ENCODE measurements at places on chromosomes 1 and 21. TPM values are rescaled to one million over a fixed set of nuclear protein-coding genes. Genes with fewer than 3 reads are reported as not detected.

DBT gene
- 5.5 TPM for polyA plus RNA-seq

DNA sequence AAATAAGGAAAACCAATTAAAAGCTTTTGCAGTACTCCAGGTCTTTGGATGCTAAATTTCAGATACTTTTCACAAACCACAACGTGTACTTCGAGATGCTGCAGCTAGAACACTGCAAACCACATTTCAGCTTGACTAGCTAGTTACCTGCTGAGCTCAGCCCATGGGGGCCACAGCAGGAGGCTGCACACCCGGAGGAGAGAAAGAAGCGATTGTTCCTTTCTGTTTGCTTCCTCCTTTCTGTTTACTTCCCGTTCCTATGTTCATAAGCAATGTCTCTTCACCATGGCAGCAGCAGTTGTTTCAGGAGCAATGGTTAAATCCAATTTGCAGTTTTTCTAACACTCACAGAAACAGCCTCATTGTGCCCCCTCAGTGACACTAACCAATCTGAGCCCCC lies 225.6 kb upstream of the FGGY start:
- DNase-seq, result no peak

NCMAP gene
- 0.17 TPM for polyA plus RNA-seq

ST6GALNAC5 gene
- polyA plus RNA-seq, result 4.5 TPM

TRIM58 gene
- polyA plus RNA-seq, result 0.13 TPM

SPATA21 gene
- polyA plus RNA-seq, result not detected

- no peak for DNase-seq
Measured at GRCh38 chr1:12453400-12454343, 164.3 kb downstream of the DHRS3 start.

DNA sequence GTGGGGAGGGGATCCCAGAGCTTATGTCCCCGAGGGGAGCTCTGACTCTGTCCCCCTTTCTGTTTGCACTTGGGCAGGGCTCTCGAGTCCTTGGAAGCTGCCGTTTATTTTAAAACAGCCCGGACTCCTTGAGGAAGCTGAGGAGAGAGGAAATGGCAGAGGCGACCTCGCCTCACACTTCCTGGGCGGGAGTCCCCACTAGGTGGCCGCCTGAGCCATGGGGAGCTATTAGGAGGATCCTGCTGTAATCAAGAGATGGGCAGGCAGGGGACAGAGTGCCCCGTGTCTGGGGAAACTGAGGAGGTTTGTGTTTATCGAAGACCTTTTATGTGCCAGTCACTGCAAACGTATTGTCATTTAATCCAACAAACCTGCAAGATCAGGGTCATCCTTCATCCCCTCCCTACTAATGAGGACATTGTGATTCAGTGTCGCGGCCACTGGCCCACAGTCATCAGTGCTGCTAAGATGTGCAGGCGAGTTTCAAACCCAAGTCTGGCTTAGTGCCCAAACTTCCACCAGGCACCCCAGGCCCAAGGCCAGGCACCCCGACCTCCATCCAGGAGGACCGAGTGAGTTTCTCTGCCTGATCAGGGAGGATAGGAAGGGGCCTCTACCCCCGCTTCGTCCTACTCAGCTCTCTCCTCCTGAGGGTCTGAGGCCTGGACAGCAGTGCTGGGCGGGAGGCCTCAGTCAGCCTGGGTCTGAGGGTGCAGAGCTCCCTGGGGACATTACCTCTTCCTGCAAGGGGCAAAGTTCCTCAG lies 316.9 kb upstream of the VAMP3 start:
- no peak for DNase-seq

GRCh38 chr1:26784023-26784871 lies 3.5 kb upstream of the PIGV start:
- peak; percentile 87 for DNase-seq

CFAP141 gene
- polyA plus RNA-seq, result not detected

- DNase-seq, result no peak
Measured at GRCh38 chr1:161803181-161803580, 37.1 kb downstream of the ATF6 start.

KIAA1614 gene
- polyA plus RNA-seq, result 10.5 TPM

APCS gene
- polyA plus RNA-seq, result not detected
